ENCODE measurements at places on chromosomes 1 and 21.

DNA sequence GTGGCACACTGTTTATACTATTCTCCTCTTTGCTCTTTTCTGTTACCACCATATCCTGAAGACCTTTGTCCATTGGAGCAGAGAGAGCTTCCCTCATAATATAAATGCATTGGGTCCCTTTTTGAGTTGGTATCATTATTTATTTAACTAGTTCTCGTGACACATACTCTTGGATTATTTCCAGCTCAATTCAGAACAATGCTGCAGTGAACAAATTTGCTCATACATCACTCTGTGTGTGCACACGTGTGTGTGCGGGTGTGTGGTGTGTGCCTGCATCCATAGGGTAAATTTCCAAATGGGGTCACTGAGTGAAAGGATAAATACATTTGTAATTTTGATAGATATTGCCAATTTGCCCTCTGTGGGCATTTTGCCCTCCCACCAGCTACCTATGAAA is 5.8 kb downstream of the PLA2G2A start:
- DNase-seq = no peak

DNA sequence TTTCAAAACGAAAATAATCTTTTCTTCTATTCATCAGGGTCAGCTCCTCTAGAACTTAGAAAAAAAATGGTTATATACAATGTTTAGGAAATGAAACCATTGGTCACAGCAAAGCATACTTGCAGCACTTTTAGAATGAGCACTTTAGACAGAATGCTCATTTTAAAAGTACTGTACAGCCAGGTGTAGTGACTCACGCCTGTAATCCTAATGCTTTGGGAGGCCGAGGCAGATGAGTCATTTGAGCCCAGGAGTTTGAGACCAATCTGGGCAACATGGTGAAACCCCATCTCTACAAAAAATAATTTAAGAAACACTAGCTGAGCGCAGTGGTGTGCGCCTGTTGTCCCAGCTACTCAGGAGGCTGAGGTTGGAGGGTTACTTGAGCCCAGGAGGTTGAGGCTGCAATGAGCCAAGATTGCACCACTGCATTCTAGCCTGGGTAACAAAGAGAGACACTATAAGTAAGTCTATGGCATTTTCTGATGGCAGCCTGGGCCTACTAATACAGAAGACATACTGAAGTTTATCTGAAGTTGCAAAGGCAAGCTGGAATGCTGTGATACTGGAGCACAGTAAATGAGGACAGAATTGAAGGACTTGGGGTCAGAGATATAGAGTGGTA is 48.9 kb upstream of the ZNF326 start:
- no peak for DNase-seq

DNA sequence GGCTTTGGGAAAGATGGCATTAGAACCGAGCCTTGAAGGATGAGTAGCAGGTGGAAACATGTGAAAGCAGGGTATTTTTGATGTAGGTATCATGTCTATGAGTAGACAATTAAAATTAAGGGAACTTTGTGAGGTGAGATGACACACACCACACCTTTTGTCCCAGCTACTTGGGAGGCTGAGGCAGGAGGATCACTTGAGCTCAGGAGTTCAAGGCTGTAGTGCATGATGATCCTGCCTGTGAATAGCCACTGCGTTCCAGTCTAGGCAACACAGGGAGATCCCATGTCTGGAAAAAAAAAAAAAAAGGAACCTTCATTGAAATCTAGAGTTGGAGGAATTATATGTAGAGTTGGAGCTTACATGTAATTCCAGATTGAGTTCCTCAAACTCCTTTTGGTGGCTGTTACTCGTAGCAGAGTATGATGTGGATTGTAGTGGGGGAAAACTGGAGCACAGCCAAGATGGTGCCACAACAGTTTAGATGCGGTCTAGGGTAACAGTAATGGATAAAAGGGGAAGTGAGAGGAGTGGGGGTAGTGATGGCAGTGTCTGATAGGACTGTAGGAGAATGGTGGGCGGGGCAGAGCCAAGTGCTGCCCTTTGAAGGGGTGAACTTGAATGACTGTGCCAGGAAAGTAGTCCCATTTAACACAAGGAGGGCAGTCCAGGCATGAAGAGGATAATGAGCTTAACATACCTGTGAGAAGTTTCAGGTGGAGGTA is 17.4 kb downstream of the AK4 start:
- DNase-seq = no peak

DNA sequence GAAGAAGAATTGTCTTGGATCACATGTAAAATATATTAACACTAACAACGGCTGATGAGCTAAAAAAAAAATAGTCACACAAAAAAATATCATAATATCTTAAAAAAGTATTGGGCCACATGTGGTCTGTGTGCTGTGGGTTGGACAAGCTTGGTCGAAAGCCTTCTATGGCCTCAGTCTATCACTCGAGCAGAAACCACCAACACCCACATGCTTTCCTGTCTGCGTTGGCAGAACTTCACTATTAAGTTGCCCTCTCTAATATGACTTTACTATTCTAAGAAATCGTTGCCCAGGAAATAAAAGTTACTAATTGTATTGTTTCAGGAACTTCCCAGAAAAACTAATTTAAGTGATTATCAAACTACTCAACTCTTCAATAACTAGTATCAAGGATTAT is 28.2 kb upstream of the ETS2 start:
- no peak for DNase-seq

DNA sequence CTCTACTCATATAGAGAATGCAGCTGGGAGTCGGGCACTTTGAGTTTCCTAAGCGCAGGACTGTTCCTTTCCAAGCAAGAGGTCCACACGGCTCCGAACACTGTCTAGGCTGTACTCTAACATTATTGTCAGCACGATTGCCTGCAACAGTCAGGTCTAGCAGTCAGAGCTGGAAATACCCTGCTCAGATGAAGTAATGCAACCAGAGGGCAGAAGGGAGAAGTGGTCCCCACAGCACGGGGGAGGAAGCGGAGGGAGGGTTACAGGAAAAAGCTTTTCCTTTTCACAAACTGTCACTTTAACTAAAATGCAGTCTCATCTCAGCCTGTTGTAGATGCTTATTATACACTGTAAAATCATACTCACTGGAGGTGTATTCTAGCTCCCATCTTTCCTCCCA is 98.9 kb upstream of the SLC44A3 start:
- no peak for DNase-seq

- DNase-seq = no peak
These were observed 22.0 kb downstream of the NSL1 start for GRCh38 chr1:212769459-212770167.

GRCh38 chr1:116908820-116909511 is 750 bp upstream of the PTGFRN start:
- no peak for DNase-seq

GRCh38 chr1:189185097-189185496 is 1292.6 kb downstream of the BRINP3 start:
- DNase-seq = no peak

DNA sequence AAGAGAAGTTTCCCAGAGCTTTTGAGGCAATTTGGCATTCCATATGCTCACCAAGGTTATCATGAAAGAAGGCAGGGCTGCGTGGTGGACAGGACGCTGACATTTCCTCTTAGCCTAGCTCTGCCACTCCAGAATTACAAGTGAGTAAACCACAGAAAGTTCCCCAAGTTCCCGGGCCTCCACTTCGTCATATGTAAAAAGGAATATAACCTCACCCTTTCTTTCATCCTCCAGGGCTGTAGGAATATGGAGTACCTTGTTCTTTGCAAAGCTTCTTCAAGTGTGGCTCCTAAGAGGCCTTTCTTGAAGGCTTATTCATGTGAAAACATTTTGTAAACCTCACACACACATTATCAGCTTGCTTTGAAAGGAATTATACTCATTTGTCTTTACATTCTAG is 210.2 kb downstream of the GREM2 start:
- no peak for DNase-seq

DNA sequence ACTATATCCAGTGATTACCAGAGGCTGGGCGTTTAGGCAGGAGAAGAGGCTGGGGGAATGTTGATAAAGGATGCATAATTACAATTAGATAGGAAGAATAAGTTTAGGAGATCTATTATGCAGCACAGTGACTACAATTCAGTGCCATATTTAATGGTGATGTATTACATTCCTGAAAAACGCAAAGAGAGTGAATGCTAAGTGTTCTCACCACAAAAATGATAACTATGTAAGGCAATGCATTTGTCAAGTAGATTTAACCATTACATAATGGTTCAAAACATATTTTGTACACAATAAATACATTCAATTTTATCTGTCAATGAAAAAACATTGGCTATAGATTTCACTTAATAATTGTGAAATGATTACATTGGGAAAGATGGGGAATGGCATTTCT is 548.9 kb downstream of the NUF2 start:
- no peak for DNase-seq

DNA sequence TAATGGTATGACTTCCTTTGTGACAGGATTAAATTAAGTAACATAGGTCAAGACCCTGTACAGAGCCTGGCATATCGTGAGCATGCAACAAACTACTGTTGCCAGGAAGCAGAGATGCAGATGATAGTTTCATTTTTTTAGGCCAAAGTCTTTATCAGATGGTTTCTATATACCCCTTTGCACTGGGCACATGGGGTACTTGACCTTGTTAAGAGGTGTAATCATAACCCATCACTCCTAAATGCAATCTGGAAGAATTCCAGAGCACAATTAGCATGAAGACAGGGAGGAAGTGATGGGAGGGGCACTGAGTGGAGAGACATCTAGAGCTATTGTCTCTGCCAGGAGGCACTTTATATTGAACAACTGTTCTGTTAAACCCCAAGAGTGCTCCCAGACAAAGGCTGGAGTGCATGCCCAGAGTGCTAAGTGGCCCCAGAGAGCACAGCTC is 22.1 kb downstream of the ZBTB17 start:
- DNase-seq = no peak

GRCh38 chr1:114979278-114979891 is 50.2 kb upstream of the TSHB start:
- peak; percentile 82 for DNase-seq

GRCh38 chr21:37907076-37907475 is 9.2 kb downstream of the KCNJ6 start:
- no peak for DNase-seq

GRCh38 chr1:154465621-154466195 is 36.3 kb upstream of the TDRD10 start:
- no peak for DNase-seq

DNA sequence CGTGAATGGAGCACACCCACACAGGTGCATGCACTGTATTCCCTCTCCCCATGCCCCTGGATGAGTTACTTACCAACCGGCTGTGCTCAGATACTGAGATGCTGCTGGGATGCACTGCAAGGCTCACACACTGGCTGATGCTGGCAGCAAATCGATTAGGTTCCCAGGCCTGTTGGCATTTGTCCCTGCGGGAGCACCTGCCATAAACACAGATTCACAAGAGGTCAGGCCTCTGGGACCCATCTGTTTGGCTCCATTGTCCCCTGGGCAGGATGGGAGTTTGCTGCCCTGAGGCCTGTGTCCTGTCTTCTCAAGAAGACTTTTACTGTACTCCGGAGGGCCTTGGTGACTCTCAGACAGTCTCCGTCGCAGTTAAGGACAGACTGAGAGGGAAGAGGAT is 145.4 kb downstream of the PLXNA2 start:
- DNase-seq = no peak

- no peak for DNase-seq
These were observed 10.7 kb downstream of the SEMA6C start for GRCh38 chr1:151135433-151136385.

DNA sequence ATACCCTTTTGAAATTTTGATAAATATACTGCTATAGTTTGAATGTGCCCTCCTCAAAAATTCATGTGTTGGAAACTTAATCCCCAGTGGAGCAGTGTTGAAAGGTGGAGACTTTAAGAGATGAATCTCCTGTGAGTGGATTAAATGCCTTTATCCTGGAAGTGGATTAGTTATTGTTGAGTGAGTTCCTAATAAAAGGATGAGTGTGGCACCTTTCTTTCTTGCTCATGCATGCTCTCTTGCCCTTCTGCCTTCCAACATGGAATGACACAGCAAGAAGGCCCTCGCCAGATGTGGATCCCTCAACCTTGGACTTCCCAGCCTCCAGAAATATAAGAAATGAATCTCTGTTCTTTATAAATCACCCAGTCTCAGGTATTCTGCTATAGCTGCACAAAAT is 51.8 kb downstream of the CD160 start:
- no peak for DNase-seq

- no peak for DNase-seq
These were observed 3.2 kb downstream of the EFHD2 start for GRCh38 chr1:15412843-15413242.

- no peak for DNase-seq
These were observed 388.7 kb downstream of the ST6GALNAC3 start for GRCh38 chr1:76463278-76463677.

- DNase-seq = no peak
These were observed 43.2 kb downstream of the C1orf198 start for GRCh38 chr1:230824919-230825721.

DNA sequence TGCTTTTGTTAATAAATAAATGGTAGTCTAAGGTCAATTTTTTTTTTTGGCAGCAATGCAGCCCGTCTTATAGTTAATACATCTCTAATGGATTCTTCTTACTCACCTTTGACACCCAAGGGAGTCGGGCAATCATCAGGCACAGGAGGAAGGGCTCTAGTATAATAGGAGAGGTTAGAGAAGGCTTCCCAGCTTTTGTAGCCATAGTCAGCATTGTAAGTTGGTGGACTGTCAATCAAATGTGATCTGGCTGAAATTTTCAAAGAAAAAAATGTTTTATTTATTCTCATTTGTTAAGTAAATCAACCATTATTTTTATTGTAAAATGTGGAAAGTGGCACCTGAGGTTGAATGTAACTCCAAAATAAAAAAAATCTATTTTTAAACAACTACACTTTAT is 2.1 kb downstream of the PTGS2 start:
- no peak for DNase-seq

GRCh38 chr1:185271921-185272320 is 45.1 kb downstream of the IVNS1ABP start:
- no peak for DNase-seq

DNA sequence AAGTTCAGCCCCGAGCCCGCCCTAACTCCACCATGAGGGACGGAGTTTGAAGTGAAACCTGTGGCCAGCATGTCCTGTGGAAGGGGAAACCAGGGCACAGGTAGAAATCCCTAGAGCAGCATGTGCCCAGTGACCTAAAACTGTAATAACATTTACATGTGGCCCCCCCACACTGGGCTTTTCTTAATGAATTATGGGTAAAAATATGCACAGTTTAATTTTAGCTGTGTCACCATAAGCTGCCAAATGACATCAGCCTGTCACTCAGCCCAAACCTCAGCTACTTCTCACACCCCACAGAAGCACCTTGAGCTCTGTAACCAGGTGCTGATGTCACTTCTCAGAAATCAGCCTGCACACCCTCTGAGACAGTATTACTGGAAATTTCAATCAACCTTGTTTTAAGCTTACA is 50.0 kb upstream of the SLC19A1 start:
- DNase-seq = peak; percentile 55

GRCh38 chr1:63618011-63618410 is 24.8 kb downstream of the PGM1 start:
- no peak for DNase-seq
